CD14-positive monocyte (primary cell): ENCODE measurements at places on chromosomes 12 and 14. TPM values are rescaled to one million over a fixed set of nuclear protein-coding genes. Genes with fewer than 3 reads are reported as not detected.

Gene ACRBP
- polyA plus RNA-seq = 10.3 TPM

Gene C12orf54
- not detected for polyA plus RNA-seq

Gene GARIN6
- not detected for polyA plus RNA-seq

Gene ADSS1
- 3.7 and 6.3 TPM in 2 replicates for polyA plus RNA-seq

GRCh38 chr12:102522768-102523167, 42.4 kb upstream of the IGF1 start:
- no peaks in the 10 kb centered on the region for H3K4me1 ChIP-seq
- H3K4me3 ChIP-seq = no peak overlapping the region
- H3K36me3 ChIP-seq = no peaks in the 10 kb centered on the region
- no peaks in the 10 kb centered on the region for H3K27me3 ChIP-seq
- H3K27ac ChIP-seq = no peak overlapping the region
- DNase-seq = no peak

DNA sequence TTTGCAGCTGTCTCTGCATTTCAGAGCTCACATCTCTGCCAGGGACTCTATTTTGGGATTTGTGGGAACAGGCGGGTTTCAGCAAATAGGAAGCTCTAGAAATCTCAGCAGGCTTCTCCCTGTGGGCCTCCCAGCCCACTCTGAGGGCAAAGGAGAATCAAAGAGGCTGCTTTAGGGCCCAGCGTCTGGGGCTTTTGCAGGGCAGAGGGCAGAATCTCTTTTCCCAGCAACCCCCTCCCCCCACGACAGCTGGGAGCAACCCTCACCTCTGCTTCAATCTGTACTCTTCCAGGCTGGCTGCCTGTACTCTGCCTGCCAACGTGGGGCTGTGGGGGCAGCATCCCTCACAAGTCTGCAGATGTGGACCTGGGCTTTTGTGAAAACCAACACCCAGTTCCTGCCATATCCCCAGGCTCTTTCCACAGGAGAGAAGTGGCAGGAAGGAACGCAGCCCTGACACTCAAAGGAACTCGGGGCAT, 529.6 kb upstream of the TBX3 start:
- H3K27ac ChIP-seq = no peak overlapping the region
- no peaks in the 10 kb centered on the region for H3K4me1 ChIP-seq
- no peaks in the 10 kb centered on the region for H3K36me3 ChIP-seq
- DNase-seq = no peak

- no peak overlapping the region for H3K27ac ChIP-seq
- H3K27me3 ChIP-seq = no peaks in the 10 kb centered on the region
- DNase-seq = no peak
- no peaks in the 10 kb centered on the region for H3K36me3 ChIP-seq
- no peak overlapping the region for H3K4me3 ChIP-seq
Measured at GRCh38 chr14:106459971-106460730, 933.8 kb downstream of the TMEM121 start.
